Activated CD8-positive, alpha-beta memory T cell treated with anti-CD3 and anti-CD28 coated beads, Interleukin-2, amount 10 ng/mL, durations not matched to agents 7 days and 5 days (primary cell): ENCODE measurements at places on chromosomes 16 and 17.

GRCh38 chr17:61253937-61254574, 145.6 kb upstream of the TBX2 start:
- no peak for DNase-seq

DNA sequence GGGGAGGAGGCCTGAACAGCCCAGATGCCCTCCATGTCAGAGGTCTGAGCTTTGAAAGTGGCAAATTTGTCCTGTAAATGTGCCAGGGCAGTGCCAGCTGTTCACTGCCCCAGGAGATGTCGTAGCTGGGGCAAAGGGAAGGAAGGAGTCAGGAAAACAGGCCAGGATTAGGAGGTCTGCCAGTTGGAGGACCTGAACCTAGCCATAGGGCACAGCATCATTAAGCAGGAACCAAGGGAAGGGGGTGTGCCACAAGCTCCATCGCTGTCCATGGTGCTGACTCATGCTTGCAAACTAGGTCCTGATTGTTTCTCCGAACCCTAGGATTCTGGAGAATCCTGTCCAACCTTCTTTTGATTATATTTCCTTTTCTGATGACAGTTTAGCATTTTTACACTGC, 124.2 kb downstream of the TMEM132E start:
- DNase-seq: peak; percentile 56

DNA sequence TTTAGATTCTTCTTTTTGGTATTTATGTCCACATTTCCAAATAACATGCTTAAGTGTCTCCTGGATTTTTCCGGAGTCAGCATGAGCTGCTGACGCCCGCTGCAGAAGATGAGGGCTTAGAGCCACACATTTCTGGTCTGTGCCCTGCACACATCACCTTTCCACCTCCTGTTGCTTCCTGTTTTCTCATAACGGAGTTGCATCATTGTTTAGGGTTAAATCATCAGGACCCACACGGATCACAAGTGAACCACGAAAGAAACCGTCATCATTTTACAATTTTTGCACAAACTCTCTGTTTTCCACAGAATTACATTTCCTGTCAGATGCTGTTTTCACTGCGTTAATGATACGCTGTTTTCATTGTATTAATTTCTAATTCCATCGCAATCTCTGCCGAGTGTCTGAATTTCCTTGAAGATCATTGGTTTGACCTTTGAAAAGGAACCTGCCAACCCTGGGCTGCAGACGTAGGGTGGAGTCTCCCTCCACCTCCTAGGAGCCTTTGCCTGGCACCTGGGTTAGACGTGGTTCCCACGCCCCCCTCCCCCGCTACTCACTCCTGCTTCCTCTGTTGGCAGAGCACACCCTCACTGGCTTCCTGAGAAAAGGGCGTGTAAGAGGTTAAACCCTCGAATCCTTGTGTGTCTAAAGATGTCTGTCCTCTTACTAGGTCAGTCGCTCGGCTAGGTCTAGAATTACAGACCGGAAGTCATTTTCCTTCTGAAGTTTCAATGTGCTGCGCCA, 68.2 kb downstream of the RNF213 start:
- DNase-seq: no peak

DNA sequence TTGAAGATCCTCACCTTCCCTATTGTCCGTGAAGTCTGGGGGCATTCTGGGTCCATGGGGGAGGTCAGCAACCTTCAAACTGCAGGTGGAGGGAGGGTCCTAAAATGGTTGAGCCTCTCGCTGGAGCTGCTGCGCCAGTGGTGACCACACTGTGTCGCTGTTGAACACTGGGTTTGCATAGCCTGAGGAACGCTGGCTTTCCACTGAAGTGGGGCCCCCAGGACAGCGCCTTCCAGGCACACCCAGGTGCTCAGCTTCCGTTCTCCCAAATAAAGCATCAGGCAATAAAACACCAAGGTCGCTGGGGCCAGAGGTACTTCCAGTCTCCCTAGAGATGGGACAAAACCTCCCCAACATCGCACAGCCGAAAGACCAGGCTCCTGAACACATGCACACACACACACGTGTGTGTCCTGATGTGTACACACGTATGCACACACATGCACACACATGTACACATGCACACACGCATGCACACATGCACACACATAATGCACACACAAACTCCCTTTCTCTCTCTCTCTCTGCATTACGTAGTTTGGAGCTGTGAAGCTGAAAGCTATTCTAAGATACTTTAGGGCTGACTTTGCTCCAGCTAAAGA, 120.6 kb downstream of the IRF8 start:
- no peak for DNase-seq

DNA sequence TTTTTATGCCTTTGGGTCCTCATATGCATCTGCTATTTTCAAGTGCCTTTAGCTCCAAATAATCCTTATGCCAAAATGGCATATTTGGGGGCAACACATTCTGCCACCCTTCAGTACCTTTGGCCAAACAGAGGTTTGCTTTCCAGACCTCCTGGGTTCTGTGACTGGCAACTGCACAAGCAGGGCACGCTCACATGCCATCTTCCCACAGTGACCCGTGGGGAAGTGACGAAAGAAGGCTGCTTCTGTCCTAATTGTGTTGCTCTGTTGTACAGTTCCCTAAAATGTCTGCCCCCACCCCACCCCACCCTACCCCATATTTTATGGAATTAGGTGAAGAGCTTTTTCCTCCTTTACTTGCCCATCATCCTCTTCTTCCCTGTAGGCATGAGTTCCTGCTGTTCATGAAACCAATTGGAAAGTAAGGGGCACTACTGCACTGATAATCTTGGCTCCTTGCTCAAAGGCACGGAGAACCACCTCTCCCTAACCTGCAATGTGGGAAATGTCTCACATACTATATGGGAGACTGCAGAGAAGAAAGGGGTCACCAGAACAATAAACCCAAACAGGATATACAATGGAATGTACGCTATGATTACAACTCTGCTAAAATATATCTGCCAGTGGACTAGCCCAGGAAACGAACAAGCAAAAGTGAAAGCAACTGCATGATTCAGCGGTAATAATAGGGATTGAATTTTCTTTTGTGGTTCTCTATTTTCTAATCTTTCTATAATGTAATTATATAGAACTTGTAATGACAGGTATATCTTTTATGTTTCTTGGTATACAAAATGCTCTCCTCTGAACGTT, 3.3 kb upstream of the SLFN12L start:
- DNase-seq: peak; percentile 80

GRCh38 chr16:66325717-66326376, 40.6 kb upstream of the CDH5 start:
- no peak for DNase-seq

DNA sequence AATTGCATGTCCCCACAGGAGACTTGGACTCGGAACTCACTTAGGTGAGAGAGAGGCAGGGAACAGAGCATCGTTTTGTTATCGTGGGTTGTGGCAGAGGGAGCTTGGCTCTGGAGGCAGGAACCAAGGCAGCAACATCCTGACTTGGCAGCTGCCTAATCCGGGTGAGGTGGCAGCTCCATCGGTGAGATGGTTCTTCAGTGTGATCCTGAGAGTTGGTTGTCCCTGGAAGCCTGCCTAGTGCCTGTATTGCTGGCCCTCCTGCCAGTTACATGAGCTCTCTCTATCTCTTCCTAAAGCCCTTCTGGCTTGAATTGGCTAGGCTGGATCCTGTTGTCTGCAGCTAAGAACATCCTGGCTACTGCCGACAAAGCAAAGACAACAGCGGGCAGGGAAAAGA, 19.9 kb upstream of the SEC14L1 start:
- no peak for DNase-seq

DNA sequence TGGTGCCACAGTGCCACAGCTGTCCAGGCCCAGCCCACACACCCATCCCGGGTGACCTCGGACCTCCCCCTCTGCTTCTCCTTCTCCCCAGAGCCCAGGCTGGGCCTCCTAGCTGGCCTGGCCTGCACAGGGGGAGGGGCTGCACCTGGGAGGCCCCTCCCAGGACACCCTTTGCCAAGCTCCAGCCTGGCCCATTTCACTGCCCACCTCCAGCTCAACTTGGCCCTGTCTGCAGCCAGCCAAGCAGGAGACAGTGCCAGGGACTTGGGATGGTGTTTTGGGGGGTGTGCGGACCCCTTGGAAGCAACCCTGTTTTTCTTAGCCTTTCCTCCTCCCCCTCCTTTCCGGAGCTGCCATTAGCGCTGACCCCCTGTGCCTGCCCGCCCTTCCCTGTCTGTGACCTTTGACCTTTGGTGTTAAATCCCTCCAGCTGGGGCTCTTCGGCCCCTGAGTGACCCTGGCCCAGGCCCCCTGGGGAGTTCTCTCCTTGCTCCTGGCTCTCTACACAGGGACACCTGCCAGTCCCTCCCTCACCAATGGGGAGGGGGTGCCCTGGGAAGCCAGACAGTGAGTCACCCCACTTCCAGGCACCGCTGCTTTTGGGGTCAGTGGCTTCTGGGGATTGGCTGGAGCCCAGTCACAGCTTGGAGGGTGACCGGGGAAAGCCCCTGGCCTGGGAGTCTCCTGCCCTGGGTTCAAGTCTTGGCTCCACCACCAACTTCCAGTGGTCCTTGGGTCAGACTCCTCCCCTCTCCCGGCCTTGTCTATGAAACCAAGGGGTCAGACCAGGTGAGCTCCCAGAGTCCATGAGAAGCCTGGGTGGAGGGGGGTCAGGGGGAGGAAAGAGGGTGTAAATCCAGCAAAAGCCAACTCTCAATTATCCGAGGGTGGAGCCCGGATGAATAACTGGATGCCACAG, 1.9 kb downstream of the GLIS2 start:
- no peak for DNase-seq

GRCh38 chr17:29603109-29603674, 10.3 kb downstream of the ANKRD13B start:
- no peak for DNase-seq

GRCh38 chr16:31527734-31528274, at the start of gene AHSP:
TSS of gene AHSP (plus strand) at chr16:31527900. CDS start at chr16:31528140, 240 bp downstream.
- peak; percentile 25 for DNase-seq

DNA sequence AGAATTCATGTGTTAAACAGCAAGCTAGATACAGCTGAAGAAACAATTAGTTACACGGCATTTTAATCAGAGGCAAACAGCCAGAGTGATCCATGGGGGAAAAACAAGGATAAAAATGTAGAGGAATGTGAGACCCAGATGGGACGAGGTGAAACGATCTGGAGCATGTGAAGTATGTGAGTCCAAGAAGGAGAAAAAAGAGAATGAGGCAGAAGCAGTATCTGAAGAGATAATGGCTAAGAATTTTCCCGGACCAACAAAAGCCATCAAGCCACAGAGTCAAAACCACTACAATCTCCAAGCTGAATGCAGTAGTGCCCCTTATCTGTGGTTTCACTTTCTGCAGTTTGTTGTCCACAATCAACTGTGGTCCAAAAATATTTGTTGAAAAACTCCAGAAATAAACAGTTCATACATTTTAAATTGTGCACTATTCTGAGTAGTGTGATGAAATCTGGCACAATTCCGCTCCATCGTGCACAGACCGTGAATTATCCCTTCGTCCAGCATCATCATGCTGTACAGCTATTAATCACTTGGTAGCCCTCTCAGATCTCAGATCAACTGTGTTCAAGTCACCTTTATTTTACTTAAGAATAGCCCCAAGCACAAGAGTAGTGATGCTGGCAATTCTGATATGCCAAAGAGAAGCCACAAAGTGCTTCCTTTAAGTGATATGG, 18.8 kb downstream of the MYH10 start:
- DNase-seq: no peak

DNA sequence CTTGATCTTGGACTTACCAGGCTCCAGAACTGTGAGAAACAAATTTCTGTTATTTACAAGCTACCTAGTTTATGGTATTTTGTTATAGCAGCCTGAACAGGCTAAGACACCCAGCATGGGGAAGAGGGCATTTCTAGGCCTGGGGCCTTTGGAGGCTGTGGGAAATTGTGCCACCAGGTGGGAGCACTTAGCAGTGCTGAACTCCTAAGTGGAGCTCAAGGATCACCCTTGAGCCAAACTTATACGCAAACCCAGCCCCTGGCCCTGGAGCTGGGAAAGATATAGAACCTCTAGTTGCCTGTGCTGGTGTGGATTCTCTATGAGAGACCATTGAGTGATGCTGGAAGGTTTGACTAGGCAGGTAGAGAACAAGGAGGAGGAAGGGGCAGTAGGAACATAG, 36.1 kb downstream of the MIS12 start:
- DNase-seq: no peak

- no peak for DNase-seq
These were observed 175.9 kb downstream of the SPECC1 start for GRCh38 chr17:20184977-20185619.
